ENCODE measurements at places on chromosomes 6 and 20. TPM values are rescaled to one million over a fixed set of nuclear protein-coding genes. Genes with fewer than 3 reads are reported as not detected.

The COL21A1 gene
- total RNA-seq, result not detected

The SLC22A16 gene
- total RNA-seq, result not detected

The KCNK16 gene
- total RNA-seq, result not detected

The BMP7 gene
- not detected for total RNA-seq

The CDH4 gene
- not detected for total RNA-seq

DNA sequence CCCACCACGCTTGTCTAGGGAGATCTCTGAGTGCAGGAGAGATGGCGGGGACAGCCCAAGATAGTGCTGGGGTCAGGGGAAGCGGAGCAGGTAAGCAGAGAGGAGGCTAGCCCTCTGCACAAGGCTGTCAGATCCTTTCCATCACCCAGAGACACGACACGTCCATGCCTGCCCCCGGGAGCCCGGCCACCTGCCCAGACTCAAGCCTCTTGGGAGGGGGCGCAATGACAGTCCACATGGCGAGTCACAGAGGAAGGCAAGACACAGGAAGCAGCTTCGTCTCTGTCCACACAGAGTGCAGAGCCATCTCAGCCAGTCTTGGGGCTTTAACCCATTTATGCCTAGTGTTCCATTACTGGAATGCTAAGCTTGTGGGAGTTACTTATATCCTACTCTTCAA is 78.4 kb downstream of the PREX1 start:
- DNase-seq, result peak; percentile 62

- DNase-seq, result peak; percentile 70
Observed at GRCh38 chr6:127515794-127516661, 3.1 kb downstream of the MTCL3 start.

GRCh38 chr6:105750089-105750488 is 336.0 kb upstream of the PRDM1 start:
- DNase-seq, result no peak

DNA sequence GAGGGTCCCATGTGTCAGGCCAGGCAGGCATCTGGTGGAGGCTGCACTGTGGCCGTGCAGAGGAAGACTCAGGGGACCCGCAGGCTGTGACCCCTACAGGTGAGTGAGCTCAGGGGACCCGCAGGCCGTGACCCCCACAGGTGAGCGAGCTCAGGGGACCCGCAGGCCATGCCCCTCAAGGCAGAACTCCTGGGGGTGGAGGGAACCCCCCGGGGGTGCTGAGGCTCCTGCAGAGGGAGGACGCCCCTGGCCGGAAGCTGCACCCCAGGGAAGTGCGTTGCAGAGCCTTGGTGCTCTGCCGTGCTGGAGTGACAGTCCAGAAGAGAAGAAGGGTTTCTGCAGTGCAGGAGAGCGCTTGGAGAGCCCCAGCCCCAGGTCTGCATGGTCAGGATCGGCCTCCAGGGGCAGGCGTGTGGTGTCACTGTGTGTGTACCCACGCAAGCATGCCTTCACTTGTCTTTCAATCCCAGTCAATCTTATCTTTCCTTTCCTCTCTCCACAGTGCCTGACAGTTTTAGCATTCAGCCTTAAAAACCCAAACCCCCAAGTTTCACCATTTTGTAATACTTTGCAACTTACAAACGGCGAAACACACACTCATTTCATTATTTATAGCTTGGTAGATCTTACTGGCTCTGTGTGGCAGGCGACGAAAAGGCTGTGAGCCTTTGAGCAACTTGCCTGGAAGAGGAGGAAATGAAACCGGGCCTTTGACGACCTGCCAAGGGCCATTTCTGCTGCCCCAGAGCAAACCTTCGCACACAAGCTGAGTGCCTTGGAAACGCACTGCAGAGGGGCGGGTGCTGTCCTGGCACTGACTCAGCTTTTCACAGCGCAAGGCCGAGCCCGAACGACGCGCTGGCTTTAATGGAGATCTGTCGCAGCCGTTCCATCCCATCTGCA is 101.4 kb upstream of the AGPAT4 start:
- DNase-seq, result no peak

- no peak for DNase-seq
Observed at GRCh38 chr6:164827537-164827936, 481.9 kb downstream of the C6orf118 start.

DNA sequence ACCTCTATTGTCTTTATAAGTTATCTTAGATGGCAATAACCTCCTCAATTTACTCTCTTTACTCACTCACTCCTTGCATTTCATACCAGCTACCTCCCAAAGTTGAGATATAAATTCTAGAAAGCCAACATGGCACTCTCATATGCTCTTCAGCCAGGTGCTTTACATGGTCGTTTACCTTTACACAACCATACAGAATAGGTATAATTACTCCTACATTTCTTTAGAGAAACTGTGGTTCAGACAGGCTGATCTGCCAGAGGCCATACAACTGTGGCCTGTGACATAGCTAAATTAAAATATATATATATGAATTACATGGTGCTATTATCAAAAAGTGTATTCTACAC is 45.7 kb downstream of the HBS1L start:
- DNase-seq, result no peak

DNA sequence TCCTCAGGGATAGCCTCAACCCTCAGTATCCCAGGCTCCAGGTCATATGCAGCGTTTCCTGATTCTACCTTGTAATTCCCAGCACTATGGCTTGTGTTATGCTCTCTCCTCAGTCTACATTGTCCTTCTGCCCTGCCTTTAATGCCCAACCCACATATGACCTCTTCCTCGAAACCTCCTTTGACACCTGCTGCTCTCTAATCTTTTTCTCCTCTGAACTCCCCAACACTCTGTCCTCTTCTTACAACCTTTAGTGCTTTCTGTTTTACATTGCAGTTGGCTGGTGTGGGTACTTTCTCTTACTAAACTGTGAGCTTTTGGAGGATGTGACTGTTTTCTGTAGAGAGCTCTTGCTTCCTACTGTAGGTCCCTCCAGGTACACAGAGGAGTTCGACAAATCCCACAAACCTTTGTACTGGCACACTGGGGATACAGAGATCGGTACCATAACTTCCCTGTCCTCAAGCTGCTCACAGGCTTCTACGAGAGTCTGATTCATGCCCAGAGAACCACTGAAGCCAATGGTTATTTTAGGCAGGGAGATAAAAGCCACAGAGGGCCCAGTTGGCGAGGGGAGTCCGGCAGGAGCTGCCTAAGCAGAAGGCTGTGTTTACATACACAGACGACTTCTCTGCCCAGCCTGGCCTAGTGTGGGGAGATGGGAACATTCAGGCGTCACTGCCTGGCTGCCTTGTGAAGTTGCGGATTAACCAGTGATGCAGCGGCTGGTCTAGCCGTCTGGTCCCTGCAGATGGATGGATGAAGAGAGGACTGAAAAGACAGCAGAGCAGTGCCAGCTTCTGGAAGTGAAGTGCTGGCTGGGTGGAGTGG is 8.4 kb upstream of the EPB41L1 start:
- DNase-seq, result no peak

DNA sequence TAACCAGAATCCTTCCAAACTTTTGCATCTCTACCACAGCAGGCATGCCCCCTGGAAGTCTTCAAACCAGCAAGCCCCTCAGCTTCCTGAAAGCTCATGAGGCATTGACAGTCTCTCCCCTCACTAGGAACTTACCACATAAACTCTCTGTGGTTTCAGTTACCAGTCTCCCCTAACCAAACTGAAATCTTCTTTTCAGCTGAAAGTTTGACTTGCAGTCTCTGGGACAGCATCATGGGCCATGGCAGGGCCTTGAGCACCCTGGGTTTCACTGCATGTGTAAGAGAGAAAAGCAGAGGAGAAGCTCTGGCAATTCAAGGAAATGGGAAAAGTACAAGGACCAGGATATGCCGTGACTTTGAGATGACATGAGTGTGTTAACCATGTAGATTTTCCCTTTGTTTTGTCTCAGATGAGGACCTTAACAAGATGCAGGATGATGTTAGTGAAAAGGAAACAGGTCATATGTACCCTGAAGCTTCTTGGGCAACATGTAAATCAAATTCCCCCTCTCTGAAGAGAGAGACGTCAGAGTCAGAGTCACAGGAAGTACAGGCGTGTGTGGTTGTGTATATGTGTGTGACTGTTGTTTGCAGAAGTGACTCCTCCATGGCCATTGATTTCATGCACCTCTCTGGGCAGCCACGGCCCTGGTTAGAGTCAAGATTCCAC is 106.3 kb downstream of the TNFRSF21 start:
- DNase-seq, result no peak

DNA sequence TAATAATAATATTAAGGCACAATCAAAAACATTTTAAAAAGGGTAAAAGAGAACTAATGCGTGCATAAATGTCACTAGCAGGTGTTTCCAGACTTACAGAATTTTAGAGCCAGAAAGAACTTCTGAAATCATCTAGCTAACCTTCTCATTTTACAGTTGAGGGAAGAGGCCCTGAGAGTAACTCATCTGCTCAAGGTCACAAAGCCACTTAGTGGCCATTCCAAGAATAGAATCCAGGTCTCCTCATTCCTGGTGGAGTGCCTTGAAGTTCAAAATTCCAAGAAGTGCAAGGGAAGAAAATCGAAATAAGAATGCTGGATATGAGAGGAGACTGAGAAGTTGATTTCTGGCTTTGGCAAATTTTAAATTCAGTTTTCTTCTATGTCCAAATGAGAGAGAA is 3.2 kb upstream of the KIAA0408 start:
- no peak for DNase-seq

GRCh38 chr6:43335469-43335868 is 26.8 kb upstream of the CRIP3 start:
- DNase-seq, result no peak
